ENCODE measurements at places on chromosomes 7 and 10. TPM values are rescaled to one million over a fixed set of nuclear protein-coding genes. Genes with fewer than 3 reads are reported as not detected.

DNA sequence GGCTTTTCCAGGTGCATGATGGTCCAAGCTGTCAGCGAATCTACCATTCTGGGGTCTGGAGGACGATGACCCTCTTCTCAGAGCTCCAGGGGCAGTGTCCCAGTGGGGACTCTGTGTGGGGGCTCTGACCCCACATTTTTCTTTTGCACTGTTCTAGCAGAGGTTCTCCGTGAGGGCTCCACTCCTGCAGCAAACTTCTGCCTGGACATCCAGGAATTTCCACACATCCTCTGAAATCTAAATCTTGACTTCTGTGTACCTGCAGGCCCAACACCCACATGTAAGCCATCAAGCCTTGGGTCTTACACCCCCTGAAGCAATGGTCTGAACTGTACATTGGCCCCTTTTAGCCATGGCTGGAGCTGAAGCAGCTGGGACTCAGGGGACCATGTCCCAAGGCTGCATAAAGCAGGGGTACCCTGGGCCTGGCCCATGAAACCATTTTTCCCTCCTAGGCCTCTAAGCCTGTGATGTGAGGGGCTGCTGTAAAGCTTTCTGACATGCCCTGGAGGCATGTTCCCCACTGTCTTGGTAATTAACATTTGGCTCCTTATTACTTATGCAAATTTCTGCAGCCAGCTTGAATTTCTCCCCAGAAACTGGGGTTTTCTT, 86.9 kb downstream of the ZNF783 start:
- H3K4me1 ChIP-seq, result no peaks in the 10 kb centered on the region
- no peak overlapping the region for H3K27ac ChIP-seq
- H3K27me3 ChIP-seq, result no peaks in the 10 kb centered on the region
- H3K4me3 ChIP-seq, result no peak overlapping the region
- no peak for DNase-seq

DNA sequence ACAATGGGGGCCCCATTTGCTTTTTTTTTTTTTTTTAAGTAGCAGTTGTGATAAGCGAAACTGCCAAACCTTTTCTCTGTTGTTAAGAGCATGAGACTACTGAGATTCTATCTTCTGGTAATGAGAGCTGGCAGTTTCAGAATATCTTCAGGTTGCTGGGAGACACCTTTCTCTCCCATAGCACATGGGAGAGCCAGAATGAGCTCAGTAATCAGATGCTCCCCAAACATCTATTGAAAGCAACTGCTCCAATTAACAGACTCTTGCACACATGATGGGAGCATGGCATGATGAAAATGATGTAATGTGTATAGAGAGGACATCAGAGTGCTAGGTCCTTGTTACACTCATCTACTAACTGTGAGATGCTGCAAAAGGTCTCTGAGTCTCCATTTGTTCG, 18.8 kb downstream of the MYO3A start:
- H3K27me3 ChIP-seq, result no peaks in the 10 kb centered on the region
- no peak for DNase-seq
- H3K27ac ChIP-seq, result no peak overlapping the region
- no peaks in the 10 kb centered on the region for H3K36me3 ChIP-seq

The ZNF25 gene
- 12.8 TPM for total RNA-seq

The FAM180A gene
- total RNA-seq, result 7.1 TPM

GRCh38 chr10:91907914-91908336, 1.4 kb downstream of the FGFBP3 start:
- peaks cover 23% of the 10 kb centered on the region for H3K4me1 ChIP-seq
- no peaks in the 10 kb centered on the region for H3K27me3 ChIP-seq
- DNase-seq, result no peak

- no peaks in the 10 kb centered on the region for H3K4me1 ChIP-seq
- H3K27me3 ChIP-seq, result no peaks in the 10 kb centered on the region
- DNase-seq, result no peak
- no peak overlapping the region for H3K4me3 ChIP-seq
- H3K27ac ChIP-seq, result no peak overlapping the region
Observed at GRCh38 chr7:143914938-143915652, 13.1 kb upstream of the TCAF1 start.

The CALML3 gene
- total RNA-seq, result 50.6 TPM

GRCh38 chr10:119933179-119933578, 40.6 kb downstream of the SEC23IP start:
- H3K4me3 ChIP-seq, result no peak overlapping the region
- peaks cover 5% of the 10 kb centered on the region for H3K4me1 ChIP-seq
- no peak for DNase-seq
- H3K36me3 ChIP-seq, result peaks cover 48% of the 10 kb centered on the region

The PNLIPRP1 gene
- not detected for total RNA-seq

DNA sequence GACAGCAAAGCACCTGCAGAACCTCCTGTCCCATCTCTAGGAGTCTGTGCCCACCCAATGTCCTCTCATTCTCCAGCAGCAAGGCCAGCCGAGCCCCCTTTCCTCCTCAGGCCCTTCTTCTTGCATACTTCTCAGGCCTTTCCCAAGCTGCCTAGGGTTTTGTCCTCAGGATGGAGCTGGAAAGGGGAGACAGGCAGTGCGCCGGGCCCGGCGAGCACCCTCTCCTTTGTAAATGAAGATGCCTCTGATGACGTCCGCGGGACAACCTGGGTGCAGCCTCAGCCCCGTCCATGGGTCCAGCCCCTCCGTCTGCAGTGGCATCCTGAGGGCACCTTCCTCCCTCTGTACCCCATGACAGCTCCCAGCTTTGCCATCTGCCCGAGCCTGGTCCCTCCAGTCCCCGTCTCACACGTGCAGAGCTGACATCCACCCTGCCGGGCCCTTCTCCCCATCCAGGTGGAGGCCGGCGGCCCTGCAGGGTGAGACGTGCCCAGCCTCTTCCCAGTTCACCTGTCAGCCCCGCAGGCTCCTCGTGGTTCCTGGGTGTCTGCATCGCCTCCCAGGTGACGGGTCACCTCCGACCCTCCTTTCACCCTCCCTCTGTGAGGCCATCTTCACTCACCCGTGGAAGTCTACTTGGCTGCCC, 36.4 kb downstream of the JAKMIP3 start:
- H3K27ac ChIP-seq, result no peak overlapping the region
- no peak overlapping the region for H3K4me3 ChIP-seq
- H3K27me3 ChIP-seq, result no peaks in the 10 kb centered on the region
- H3K4me1 ChIP-seq, result no peaks in the 10 kb centered on the region
- no peak for DNase-seq

DNA sequence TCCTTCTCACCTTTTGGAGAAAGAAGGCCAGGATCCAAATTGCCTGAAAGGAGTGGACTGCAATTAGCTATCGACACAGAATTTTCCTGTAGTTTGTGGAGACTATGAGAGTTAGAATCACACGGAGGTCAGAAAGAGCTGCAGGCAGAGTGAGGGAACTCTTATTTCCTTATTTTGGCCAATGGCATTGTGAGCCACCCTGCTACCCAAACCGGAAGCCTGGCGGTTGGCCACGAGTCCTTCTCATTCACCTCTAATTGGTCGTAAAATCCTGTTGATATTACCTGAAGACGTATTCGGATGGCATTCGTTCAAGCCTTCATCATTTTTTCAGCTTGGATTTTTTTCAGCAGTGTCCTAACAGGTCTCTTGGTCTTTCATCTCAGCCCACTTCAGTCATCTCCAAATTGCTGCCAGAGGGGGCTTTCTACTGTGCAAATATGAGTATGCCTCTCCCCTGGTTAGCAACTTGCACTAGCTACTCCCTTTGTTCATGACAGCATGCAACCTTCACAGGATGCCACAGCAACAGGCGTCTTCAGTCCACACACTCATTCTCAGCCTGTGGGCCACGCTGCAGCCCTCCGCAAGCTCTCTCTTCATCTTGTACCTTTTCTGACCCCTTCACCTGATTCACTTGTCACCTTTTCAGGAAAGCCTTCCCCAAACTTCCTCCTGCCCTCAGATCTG, 66.9 kb downstream of the GATA3 start:
- no peaks in the 10 kb centered on the region for H3K27me3 ChIP-seq
- DNase-seq, result no peak
- H3K4me1 ChIP-seq, result no peaks in the 10 kb centered on the region

The FAM171A1 gene
- total RNA-seq, result 8.6 TPM

DNA sequence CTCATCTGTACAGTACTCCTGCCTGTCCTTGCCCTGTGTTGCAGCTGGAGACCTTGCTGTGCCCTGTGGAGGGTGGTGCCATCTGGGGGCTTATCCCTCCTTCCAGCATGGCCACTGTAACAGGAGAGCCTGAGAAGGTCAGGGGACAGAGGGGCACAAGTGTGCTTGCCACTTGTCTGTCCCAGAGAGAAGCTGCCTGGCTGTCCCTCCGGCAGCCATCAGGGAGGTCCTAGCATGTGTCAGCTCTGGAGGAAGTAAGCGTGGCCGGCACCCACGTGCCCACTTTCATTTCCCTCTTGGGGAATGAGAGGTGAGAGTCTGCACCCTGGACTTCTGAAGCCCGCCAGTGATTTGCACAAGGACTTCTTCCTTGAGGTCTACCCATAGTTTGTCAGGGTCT, 97.0 kb upstream of the PPIF start:
- H3K4me1 ChIP-seq, result peaks cover 93% of the 10 kb centered on the region
- no peak for DNase-seq
- no peaks in the 10 kb centered on the region for H3K36me3 ChIP-seq
- H3K27ac ChIP-seq, result peak overlapping the region; percentile 10
- H3K27me3 ChIP-seq, result no peaks in the 10 kb centered on the region

DNA sequence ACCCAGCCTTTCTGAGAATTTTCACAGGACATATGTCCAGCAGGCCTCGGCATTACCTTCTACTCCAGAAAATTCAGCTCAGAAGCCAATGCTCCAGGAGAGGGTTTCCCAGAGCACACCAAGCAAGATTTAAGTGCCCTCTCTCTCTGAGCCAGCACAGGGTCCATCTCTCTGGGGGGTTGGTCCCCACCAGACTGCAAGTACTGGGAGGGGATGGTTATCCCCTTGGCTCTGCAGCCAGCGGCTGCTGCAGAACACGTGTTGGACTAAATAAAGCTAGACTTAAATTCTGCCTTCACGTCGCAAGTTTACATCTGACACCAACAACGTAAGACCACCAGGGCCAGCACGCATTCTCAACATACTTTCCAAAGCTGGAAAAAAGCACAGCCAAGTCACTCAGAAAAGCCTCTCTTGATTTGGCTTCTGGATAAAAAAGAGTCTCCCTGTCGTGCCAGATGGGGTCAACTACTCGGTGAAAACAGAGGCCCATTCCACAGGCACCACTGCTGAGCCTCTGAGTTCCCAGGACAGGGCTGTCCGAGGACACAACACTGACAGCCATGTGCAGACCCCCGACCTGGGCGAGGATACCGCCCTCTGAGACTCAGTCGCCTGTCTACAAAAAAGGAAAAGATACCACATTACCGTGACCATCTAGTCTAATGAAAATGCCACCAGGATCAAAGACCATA, 77.3 kb downstream of the CTBP2 start:
- DNase-seq, result no peak
- no peaks in the 10 kb centered on the region for H3K27me3 ChIP-seq
- peaks cover 50% of the 10 kb centered on the region for H3K4me1 ChIP-seq
- no peaks in the 10 kb centered on the region for H3K36me3 ChIP-seq

The CUEDC2 gene
- total RNA-seq, result 52.1 TPM

The CPXM2 gene
- total RNA-seq, result 18.9 TPM

GRCh38 chr10:132696204-132696603, 89.7 kb downstream of the NKX6-2 start:
- no peaks in the 10 kb centered on the region for H3K27me3 ChIP-seq
- H3K4me3 ChIP-seq, result no peak overlapping the region
- H3K27ac ChIP-seq, result no peak overlapping the region
- H3K4me1 ChIP-seq, result peaks cover 18% of the 10 kb centered on the region
- DNase-seq, result no peak
- no peaks in the 10 kb centered on the region for H3K36me3 ChIP-seq

The SFRP5 gene
- 1.7 TPM for total RNA-seq

The ITPRID1 gene
- not detected for total RNA-seq

The FKBP6 gene
- total RNA-seq, result not detected

DNA sequence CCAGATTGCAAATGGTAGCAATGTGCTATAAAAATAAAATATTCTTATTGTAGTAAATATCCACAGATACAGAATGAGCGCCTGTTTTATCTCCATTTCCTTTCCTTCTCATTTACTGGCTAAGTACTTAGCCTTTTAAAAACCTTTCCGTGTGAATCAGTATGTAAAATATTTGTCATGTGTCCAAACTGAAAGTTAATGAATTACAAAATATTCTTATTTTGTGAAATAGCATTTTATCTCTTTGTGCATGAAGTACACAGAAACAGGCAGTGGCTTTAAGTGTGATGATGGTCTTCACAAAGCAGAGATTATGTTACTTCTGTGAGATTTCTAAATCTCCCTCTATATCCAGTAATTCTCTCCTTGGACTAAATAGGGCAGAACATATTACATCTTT, 56.7 kb upstream of the KIAA1217 start:
- H3K4me1 ChIP-seq, result no peaks in the 10 kb centered on the region
- no peaks in the 10 kb centered on the region for H3K27me3 ChIP-seq
- no peak for DNase-seq
- no peak overlapping the region for H3K27ac ChIP-seq

GRCh38 chr7:101729241-101729883, 88.1 kb upstream of the CUX1 start:
- no peak overlapping the region for H3K27ac ChIP-seq
- H3K36me3 ChIP-seq, result no peaks in the 10 kb centered on the region
- DNase-seq, result no peak

- no peak for DNase-seq
- no peaks in the 10 kb centered on the region for H3K4me1 ChIP-seq
- H3K36me3 ChIP-seq, result no peaks in the 10 kb centered on the region
- H3K27me3 ChIP-seq, result no peaks in the 10 kb centered on the region
Observed at GRCh38 chr10:4427532-4427931, 398.5 kb upstream of the AKR1E2 start.

DNA sequence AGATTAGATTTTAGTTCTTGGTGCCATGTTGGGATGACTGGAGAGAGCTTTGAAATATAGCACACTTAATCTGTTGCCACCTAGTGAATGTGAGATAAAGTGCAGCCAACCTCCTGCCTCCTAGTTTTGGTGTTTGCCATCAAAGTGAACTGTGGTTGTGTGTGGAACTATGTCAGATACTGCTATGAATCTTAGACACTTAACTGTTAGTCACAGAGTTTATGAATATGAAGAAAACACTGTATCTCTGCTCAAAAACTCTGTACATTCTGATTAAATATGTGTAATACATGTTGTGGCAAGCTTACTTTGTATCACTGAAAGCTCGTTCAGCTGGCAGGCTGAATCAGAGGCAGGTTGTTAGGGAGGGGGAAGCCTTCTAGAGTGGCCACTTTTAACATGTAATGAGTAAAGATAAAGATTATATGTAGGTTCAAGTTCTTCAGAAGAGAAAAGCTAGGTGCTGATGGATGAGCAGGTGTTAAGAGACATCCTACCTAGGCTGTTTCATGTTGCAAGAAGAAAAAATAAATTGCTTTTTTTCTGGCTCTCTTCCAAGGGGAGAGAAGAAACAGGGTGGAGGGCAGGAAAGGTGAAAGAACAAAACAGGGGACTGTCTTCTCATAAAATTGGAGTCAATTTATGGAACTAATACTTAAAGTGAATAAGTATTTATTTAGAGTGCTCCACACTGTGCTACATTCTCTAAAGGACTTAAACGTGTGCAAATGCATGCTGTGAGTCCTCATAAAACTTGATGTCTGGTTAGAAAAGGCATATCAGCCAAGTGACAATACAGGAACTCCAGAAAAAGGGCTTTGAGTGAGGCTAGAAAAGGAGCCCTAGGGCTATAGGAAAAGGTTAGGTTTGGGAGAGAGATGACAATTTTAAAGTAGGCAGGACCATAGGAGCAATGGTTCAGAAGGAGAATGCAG, 14.1 kb upstream of the LAMB1 start:
- no peak overlapping the region for H3K4me3 ChIP-seq
- no peak for DNase-seq
- no peaks in the 10 kb centered on the region for H3K36me3 ChIP-seq
- no peak overlapping the region for H3K27ac ChIP-seq

GRCh38 chr10:100978901-100979195, 8.4 kb downstream of the MRPL43 start:
- no peak overlapping the region for H3K27ac ChIP-seq
- H3K4me3 ChIP-seq, result no peak overlapping the region
- peaks cover 6% of the 10 kb centered on the region for H3K36me3 ChIP-seq
- DNase-seq, result peak; percentile 62
- no peaks in the 10 kb centered on the region for H3K4me1 ChIP-seq
- H3K27me3 ChIP-seq, result no peaks in the 10 kb centered on the region
